ENCODE measurements at places on chromosomes 6 and 20.

DNA sequence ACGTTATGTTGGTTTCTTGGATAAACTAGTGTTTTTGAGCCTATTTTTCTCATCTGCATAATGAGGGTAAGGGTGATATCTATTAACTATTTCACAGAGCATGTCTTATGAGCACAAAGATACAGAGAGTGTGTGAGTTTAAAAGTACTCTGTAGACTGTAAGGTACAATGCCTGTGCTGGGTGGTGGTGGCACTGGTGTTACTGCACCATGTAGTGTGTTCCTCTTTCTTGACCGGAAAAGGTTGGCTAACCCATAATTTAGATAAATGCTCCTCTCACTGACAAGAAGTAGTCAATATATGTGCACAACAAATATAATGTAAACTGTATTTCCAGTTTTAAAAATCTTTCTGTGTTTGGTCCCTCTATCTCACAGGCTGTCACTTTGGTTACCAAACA is 116.2 kb upstream of the MMS22L start:
- DNase-seq, result no peak

GRCh38 chr20:24100370-24101011 is 111.9 kb upstream of the GGTLC1 start:
- DNase-seq, result peak; percentile 47

DNA sequence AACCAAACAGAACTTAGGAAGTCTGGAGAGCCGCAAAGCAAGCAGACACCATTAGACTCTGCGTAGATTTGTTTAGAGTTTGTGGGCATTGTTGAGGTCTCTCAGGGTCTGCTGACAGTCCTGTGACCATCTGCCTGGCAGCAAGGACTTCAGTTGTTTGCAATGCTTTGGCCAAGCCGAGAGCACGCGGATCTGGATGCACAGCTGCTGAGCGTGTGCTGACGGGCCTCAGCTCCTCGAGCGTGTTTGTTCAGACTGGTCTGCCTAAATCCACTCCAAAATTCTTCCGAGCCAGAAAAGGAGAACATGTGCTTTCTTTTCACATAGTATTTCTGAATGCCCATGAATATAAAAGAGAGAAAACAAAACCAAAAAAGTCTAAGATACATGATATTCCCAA is 159.0 kb downstream of the ZNF217 start:
- DNase-seq, result peak; percentile 32

DNA sequence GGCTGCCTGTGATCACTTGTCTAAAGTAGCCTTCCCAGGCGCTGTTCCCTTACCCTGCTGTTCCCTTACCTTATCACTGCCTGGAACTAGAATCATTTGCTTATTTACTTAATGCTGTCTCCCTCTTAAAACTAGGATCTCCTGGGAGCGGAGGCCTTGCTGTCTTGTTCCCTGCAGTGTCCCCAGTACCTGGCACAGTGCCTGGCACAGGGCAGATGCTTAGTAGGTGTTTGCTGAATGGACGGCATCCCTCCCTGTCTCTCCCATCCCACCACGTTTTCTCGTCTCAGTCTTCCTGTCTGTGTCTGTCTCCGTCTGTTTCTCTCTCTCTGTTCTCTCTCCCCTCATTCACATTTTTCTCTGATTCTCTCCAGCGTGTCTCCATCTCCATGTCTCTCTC is 99.9 kb upstream of the MYL9 start:
- no peak for DNase-seq

GRCh38 chr6:117840541-117840983 is 66.5 kb upstream of the SLC35F1 start:
- peak; percentile 10 for DNase-seq

- peak; percentile 24 for DNase-seq
Measured at GRCh38 chr6:12275107-12275506, 15.1 kb upstream of the EDN1 start.

GRCh38 chr6:72620871-72621290 is 983 bp upstream of the KCNQ5 start:
- DNase-seq, result peak; percentile 13

DNA sequence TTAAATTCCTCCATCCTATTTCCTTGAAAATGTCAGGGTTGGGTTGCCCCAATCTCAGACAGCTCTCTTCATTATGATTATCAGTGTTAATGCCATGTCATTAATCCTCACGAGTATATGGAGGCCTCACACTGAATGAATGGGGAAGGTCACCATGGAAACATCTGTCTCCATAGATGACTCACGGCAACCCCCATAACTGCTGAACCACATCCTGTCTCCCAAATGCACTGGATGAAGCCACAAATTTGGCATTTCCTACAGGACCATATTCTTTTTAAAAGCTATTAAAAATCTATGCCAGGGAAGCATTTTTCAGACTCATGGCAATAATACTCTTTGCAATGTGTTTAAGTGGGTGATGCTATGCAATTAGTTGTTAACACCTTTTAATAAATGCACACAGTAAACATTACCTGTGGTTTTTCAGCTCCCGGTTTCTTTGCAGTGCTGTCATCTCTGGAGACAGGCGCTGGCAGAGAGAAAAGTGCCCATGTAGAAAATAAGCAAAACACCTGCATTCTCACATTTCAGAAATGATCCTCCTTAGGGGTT is 80.1 kb upstream of the PTPRK start:
- DNase-seq, result peak; percentile 91

DNA sequence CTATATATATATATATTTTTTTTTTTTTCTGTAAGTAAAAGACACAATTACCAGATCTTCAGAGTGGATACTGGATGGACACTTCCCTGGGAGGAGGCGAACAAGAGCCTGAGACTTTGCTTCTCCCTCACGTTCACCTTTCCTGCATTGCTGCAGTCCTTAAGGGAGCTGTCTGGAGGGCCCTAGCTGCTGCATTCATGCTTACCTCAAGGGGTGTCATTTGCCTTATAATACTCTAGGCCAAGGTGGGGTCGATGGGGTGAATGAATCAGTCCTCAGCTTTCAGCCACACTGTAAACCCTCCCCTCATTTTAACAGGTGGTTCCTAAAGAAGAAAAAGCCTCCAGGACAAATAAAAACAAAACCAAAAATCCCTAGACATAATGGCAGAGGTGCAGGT is 34.8 kb upstream of the CD83 start:
- no peak for DNase-seq

All from AG20443 (cell line).